NCI-H1930 (cell line): ENCODE measurements at places on chromosomes 4 and X.

DNA sequence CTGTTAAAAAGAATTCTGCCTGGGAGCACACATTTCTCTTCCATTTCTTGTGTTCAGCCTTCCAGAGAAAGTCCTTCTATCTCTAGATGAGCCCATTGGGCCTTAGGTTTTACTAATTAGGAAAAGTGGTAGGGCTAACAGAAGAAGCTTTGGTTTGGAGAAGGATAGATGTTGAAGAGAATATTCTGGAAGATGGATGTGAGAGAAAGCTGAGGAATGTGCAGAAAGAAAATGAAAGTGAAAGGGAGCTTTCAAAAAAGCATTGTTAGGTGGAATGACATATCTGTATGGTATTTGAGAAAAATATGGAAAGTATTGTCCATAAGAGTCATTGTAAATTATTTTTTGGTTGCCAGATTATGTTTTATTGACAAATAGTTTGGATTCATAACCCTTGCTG, 474.8 kb upstream of the SLIT2 start:
- no peak for DNase-seq

- no peak for DNase-seq
Observed at GRCh38 chrX:8688776-8689175, 43.2 kb downstream of the ANOS1 start.

DNA sequence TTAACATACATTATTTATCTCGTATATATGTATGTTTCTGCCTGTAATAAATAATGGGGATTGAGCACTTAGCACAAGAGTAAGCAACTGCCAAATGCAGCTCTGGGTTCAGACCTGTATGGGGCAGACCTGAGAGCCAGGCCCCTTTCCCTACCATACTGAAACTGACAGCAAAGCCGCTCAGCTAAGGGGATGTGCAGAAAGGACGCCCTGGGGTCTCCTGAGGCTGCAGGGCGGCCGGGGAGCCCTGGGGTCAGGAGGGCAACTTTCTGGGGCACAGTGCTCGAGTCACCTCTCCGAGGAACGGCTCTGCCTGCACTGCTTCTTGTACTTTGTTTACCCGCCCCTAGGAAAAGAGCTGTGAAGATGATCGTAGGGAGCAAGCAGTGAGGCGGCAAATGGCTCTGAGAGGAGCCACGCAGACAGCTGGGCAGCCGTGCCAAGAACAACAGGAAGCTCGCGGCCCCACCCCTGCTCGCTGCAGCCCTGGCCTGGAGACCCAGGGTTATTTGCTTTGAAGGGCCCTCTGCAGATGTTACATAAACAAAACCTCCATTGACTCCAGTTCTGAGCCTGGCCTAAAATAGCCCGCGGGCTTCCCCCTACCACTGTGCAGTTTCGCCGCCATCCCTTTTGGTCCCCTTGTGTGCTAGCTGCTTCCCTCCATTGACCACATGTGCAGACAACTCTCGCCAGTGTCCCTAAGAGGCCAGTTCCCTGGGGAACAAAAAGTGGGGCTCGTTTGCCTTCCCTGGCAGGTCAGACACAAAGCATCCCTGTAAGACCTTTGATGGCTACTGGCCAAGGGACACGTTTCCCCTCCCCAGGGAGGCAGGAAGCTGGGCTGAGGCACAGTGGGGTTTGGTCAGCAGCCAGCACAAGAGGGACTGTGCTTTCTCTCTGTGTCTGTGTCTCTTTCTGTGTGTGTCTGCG, 111.3 kb upstream of the LNX1 start:
- peak; percentile 57 for DNase-seq

GRCh38 chr4:137065311-137065710, 467.0 kb downstream of the PCDH18 start:
- no peak for DNase-seq

DNA sequence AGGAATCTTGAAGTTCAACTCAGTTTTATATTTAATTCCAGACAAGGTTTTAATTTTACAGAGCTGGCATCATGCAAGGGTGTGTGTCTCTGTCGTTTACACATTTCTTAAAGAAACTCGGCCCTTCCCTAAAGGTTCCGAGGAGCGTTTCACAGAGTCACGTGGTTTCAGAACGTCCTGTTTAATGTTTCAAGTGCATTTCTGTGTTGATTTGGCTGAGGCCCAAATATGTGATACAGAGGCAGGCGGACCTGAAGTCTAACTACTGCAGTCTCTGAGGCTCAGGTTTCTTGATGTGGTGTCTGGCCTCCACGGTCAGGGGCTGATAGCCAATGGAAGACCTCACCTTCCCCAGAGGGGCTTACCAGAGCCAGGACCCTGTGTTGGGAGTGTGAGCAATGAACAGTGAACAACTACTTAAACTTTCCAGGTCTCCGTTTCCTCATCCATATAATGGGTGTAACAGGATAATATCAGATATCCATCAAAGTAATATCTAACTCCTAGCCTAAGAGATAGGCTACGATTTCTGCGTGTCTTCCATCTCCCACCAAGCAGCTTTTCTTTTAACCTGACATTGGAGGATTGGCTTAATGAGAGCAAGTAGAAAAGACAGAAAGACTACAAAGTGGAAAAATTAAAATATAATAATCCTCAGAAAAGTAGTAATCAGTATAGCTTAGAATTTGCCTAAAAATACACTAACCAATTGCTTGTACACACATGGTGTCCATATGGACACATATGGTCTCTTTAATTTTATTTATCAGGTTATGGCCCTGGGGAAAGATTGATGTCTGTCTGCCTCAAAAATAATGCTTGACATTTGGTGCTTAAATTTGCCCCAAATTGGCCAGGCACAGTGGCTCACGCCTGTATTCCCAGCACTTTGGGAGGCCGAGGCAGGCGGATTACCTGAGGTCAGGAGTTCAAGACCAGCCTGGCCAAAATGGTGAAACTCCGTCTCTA, 50.0 kb upstream of the TRIM2 start:
- DNase-seq, result peak; percentile 2

DNA sequence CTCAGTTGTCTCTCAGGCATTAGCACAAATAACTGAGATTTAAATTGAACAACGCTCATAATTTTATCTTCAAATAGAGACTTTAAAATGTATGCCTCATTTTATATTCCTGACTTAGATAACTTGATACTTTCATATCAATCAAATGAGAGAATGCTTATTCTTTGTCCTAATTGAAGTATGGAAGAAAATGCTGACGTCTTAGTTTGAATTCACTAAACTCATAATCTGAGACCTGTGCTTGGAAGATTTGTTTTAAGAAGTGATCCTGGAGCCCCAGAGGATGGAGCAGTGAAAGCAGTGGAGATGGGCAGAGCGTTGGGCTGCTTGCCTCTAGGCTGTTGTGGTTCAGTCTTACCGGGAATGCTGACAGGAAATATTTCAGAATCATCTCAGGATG, 76.1 kb downstream of the ZNF518B start:
- no peak for DNase-seq

DNA sequence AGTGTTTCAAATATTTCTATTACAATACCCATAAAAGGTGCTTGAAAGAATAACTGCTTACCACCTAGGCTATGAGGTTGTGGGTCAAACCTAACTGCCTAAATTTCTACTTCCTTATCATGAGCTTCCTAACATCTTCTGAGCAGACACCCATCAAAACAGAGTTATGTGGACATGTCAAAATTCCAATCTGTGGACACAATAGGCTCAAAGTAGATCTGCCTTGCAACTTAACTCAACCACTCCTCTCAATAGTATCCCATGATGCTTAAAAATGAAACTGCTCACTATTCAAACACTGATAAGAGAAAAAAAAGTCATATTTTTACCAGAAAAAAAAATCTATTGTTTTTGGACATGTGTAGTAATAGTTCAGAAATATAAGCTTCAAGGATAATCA, 462.7 kb downstream of the INPP4B start:
- DNase-seq, result no peak

GRCh38 chrX:124098089-124098488, 136.6 kb downstream of the STAG2 start:
- no peak for DNase-seq

- no peak for DNase-seq
Observed at GRCh38 chrX:127558811-127559210, 493.4 kb downstream of the ACTRT1 start.

DNA sequence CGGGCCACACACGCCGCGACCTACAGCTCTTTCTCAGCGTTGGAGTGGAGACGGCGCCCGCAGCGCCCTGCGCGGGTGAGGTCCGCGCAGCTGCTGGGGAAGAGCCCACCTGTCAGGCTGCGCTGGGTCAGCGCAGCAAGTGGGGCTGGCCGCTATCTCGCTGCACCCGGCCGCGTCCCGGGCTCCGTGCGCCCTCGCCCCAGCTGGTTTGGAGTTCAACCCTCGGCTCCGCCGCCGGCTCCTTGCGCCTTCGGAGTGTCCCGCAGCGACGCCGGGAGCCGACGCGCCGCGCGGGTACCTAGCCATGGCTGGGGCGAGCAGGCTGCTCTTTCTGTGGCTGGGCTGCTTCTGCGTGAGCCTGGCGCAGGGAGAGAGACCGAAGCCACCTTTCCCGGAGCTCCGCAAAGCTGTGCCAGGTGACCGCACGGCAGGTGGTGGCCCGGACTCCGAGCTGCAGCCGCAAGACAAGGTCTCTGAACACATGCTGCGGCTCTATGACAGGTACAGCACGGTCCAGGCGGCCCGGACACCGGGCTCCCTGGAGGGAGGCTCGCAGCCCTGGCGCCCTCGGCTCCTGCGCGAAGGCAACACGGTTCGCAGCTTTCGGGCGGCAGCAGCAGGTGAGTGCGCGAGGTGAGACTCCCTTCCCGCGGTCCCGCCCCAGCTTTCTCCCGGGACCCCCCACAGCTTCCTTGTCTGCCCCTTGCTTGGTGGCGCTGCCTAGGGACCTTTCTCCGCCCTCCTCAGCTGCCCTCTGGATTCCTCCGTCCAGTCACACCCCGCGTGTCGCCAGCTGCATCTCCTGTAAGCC, 678 bp downstream of the BMP3 start:
- no peak for DNase-seq

DNA sequence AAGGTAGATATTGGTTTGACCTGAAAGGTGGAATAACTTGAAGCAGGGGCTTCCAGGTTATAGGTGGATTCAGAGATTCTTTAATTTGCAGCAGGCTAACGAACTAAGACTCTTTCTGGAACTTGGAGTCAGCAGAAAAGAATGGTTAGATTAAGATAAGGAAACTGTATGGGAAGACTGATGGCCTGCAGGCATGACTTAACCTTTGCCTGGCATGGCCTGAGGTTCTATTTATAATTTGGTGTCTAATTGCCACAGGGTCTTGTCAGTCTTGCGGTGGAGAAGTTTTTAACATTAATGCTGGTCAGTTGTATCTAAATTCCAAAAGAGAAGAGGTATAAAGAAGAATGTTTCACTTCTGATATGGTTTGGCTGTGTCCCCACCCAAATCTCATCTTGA, 110.3 kb upstream of the VCX3A start:
- DNase-seq, result no peak

DNA sequence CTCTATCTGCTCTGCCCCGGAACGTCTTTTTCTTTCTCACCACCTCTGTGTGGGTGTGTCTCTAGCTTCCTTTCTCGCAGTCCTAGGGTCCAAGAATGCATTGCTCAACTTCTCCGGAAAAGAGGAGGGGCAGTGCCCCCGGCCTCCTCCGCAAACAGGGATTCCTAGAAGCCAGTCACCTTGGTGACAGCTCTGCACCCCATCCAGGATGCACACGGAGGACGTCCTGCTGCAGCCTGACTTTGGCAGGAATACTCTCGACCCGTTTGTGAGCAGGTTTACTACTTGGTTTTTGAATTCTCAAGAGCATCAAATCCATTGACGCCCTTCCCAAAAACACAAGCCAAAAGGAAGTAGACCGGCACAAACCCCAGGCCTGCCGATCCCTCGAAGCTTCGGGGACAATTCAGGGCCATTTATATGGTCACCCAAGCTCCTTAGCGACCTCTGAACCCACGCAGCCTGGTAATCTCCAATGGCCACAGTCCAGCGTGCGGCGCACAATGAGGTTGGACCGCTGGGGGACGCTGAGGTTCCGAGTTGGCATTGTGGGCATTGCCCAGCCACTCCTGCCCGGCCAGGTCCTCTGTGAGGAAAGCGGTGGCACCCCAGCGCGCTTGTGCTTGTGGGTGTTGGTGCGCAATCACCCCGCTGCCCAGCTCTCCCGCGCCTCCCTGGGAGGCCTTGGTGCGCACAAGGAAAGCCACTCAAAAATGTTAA, 9.8 kb downstream of the NKX3-2 start:
- DNase-seq, result no peak
